ENCODE measurements at places on chromosomes 16 and 17.
A peak's percentile ranks its signal among the peaks of the same experiment; 100 is the strongest.

DNA sequence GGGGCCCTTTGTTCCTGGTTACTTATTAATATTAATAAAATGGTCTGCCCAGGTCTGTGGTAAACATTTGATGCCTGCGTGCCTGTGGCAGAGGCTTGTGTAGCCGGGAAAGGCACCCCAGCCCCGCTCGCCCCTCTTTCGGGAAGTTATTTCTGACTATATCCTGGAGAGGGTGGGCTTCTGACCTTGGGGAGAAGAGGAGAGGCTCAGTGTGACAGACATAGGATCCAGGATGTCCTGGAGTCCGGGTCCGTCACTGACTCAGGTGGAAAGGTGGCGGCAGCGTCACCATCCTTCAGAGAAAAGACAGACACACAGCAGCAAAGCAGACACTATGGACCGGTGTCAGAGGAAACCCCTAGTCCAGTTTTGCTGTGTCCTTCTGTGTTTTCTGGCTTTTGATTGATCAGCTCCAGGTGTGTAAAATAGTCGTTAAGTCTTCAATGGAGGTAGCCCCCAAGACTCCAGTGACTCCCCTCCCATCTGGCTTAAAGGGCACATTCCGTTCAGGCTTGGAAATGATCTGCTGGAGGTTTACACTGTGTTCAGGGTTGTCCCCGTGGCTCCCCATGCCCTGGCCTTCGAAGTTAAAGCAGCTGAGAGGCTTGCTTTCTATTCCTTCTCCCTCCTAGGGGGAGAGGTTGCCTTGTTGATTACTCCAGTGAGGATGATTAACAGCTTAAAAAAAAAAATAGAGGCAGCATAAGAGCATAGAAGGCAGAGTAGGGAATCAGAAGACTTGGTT is 81.6 kb downstream of the CCDC182 start:
- no peak for DNase-seq

- no peak for DNase-seq
Observed at GRCh38 chr17:65008882-65009281, 47.7 kb downstream of the GNA13 start.

DNA sequence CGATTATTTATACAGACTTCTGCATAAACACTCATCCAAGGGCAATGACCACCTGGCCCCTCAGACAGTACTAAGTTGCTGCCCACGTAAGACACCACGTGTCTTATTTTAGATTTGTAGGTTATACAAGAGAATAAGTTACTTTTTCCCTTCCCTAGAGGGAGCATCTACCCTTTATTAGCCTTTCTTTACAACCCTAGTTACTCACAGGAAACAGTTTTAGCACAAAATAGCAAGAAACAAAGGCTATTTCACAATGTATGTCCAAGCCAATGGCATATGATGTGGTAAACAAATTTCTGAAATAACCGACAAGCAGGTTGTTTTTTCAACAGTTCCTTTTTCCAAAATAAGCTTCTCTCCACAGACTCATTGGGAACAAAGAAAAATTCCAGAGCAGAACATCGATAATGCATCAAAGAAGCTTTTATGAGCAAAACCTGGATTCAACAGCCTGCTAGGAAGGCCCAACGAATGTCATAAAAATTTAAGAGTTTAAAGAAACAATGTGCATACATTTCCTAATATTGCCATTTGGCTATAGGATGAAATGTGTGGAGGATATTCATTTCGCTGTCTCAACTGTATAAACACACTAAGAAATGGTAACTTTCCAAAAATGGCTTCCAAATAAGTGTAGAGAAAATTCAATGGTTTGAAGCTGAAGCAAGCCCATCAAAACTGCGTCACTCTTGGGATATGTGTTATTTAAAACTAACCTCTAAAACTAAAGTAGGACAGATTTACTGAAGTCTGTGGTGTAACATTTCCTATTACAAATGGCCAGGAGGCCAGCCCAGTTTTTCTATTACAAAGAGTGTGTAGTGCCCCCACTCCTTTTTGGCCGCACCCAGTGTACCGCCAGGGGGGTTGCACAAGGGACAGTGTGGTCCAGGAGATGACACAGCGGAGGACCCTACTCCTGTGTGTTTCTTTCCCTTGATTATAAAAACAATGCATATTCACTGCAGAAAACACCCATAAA is 50.4 kb upstream of the ERN1 start:
- DNase-seq: no peak

DNA sequence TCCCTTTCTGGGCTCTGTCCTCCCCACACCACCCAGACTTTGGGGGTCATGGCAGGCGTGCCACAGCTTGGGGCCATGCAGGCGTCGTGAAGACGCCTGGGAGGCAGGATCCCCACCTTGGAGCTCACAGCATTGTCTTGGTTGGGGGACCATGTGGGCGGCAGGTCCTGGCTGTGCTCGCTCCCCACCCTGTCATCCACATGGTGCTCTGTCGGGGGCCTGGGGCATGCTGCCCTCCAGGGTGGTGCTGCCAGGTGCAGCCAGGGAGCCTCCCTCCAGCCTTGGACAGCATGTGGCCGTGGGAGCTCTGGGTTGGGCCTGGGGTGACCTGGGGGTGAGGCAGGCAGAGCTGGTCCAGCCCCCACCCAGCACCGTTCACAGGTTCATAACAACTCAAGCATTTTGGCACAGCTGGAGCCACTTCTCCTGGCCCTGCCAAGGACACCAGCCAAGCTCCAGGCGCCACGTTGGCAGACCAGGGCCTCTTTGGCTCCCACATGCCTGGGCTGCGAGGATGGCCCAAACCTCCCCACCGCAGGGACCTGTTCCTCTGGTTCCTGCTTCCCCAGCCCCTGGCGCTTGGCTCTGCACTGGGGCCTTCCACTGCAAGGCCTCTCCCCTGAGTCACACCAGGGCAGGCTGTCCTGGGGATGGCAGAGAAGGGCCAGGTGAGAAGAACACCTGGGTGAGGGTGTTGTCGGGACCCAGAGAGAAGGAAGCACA is 15.1 kb upstream of the ATP6V0C start:
- DNase-seq: no peak

- no peak for DNase-seq
Observed at GRCh38 chr17:40328386-40328766, 19.4 kb downstream of the RARA start.

GRCh38 chr17:42132941-42133340 is 10.3 kb downstream of the HSPB9 start:
- no peak for DNase-seq

GRCh38 chr17:72113751-72114150 is 7.1 kb upstream of the SOX9 start:
- no peak for DNase-seq

DNA sequence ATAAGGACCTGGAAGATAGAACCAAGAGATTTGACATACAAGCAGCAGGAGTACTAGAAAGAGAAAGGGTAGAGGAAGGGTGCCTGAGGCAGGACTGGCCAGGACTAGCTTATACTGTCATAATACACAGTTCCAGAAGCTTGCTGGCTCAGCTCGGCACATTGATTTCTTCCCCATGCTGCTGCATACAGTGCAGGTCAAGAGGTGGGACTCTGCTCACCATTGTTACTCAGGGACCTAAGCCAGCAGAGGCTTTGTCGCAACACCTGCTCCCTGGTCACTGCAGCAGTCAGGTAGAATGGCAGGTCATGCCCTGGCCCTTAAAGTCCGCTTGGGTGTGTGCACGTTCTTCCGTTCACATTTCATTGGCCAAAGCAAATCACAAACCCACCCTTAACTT is 32.8 kb downstream of the LDHD start:
- DNase-seq: no peak

DNA sequence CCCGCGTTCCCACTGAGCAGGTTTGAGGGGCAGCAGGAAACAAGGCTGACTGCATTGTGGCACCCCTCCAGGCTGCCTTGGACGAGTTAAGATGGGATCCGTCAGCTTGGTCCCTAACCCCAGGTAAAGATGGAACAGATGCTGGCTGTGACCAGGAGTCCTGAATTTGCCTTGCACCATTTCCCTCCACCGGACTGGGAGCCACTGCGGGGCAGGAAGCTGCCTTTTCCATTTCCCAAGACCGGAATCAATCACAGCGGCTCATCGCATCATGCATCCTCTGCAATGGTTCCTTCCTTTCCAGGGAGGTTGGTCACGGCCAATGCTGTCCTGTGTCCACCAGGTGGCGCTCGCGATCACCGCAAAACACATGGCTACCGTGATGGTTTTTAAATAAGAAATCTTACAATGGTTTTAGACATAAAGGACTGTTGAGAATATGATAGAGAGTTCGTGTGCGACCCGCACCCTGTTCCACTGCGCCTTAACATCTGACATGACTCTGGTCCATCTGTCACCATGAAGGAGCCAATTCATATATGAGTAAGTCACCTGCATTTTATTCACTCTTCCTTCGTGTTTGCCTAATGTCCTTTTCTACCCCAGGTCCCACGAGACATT is 6.8 kb upstream of the MEAK7 start:
- peak; percentile 60 for DNase-seq

DNA sequence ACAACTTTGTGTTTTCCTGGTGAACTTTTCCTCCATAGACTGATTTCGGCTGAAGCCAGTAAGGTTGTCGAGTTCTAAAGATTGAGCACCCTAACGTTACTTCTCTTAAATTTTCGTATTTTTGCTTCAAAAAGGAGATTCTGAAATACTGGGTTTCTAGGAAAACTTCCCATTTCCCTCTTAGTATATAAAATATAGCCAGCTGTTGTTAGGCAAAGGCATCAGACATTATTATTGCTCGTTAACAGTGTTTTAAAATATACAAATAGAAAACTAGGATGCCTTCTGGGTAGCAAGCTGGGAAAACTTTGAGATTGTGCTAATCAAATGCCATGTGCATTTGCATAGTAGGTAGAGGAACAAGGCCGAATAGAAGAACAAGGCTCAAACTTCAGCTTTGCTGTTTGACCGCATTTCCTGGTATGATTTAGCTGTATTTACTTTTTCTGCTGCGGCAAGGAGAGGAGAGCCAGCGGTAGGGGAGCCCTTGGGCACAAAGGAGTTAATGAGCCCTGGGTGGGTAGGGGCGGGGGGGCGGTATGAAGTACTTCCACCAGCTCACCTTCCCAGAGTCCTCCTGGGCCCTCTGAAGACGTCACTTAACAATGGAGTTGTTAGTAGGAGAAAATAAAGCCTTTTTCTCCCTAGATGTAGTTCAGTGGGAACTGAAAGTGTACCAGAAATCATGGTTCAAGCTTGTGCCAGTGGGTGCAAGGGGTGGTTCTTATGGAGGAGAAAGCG is 151.9 kb downstream of the MSI2 start:
- DNase-seq: no peak

DNA sequence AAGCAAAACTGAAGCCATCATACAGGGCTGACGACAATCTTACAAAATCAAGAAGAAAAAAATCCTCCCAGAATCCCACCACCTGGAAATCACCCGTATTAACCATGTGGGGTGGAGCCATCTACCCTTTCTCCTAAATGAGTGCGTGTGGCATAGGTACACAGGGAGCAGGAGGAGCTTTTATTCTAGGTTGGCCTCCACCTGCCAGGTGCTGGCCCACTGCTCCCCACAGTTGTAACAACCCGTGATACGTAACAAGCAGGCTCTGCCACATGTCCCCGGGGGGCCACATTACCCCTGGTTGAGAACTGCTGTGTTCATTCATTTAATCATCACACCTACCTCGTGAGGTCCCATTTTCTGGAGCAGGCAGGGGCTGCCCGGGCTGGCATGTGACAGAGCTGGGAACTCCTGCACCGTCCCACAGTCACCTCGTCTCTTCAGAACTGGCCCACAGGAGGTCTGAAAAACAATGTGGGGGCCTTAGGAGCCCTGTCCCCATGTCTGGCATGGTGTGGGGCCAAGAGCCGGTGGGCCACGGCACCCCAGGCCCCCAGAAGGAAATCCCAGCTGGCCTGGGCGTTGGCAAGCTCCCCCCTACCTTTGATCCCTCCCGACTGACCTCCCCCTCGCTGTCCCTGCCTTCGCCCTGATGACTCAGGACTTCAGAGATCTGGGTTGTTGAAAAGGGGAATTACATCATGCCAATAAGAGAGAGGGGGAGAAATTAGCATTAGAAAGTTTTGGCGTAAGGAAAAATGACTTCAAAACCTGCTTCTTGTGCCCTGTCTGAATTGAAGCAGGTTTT is 12.9 kb downstream of the CMIP start:
- no peak for DNase-seq

DNA sequence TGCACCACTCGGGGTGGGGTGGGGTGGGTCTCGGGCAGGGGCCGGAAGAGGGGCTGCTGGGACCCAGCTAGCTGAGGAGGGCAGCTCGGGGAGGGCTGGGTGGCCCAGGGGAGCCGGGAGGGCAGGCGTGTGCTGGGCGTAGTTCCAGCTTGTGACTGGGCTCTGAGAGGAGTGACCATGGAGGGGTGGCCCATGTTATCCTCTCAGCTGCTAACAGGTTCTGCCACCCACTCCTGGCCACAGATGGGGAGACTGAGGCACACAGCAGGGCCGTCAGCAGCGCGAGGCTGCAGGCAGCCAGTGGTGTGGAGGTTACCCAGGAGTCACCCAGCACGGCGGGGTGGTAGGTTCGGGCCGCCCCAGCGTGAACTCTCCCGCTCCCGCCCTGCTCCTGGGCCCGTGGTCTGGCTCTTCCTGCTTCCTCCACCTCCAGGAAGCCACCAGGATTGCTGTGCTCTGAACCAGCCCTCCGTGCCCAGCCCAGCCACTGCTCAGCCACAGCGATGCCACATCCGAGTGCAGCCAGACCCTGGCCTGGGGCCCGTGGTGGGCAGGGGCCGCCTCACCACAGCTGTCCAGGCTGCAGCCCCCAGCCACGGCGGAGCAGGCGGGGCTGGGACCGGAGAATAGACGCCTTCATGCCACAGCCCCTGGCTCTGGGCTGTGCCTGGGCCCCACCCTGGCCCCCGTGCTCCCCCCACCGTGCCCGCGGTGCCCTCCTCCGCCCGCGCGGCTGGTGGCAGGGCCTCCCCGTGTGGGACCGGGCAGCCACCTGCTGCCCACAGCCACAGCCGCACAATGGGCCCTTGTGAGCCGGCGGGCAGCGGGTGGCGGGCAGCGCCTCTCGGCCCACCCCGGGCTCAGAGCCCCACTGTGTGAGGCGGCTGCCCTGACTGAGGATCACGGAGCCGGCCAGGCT is 26.3 kb upstream of the SSTR5 start:
- DNase-seq: no peak

GRCh38 chr16:50836121-50836621 is 94.3 kb downstream of the CYLD start:
- DNase-seq: no peak

DNA sequence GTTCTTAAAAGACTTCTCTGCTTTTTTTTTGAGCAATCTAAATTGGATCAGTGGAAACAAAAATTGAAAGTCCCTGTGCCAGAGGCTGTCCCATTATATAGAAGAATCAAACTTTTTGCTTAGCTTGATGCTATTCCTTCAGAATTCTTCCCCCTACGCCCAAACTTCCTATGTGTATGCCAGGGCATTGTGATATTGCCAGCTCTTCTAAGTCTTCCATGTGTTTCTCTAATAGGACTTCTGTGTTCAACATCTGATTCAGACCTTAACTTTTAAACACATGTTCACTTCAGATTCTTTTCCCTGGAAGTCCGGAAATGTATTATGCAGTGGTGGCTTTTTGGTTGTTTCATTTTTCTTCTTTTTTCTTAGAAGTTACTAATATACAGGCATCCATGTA is 18.7 kb downstream of the PTRH2 start:
- no peak for DNase-seq

DNA sequence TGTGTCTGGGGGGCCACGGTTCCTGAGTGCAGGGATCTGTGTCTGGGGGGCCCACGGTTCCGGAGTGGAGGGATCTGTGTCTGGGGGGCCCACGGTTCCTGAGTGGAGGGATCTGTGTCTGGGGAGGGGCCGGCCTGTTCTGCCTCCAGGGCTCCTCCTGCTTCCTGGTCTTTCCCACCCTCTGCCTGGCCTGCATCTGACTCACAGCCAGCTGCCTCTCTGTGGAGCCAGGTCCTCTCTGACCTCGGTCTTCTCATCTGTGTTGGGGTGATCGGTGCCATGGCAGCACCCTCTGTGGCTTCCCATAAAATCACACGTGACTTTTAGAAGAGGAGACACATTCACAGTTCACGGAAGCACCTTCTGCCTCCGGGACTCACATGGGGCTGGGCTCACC is 50.3 kb downstream of the ZFPM1 start:
- no peak for DNase-seq

All from activated CD8-positive, alpha-beta memory T cell treated with anti-CD3 and anti-CD28 coated beads for 1 hour (primary cell).